Activated naive CD4-positive, alpha-beta T cell treated with anti-CD3 and anti-CD28 coated beads for 36 hours (primary cell): ENCODE measurements at places on chromosomes 4 and X. TPM values are rescaled to one million over a fixed set of nuclear protein-coding genes. Genes with fewer than 3 reads are reported as not detected.

DNA sequence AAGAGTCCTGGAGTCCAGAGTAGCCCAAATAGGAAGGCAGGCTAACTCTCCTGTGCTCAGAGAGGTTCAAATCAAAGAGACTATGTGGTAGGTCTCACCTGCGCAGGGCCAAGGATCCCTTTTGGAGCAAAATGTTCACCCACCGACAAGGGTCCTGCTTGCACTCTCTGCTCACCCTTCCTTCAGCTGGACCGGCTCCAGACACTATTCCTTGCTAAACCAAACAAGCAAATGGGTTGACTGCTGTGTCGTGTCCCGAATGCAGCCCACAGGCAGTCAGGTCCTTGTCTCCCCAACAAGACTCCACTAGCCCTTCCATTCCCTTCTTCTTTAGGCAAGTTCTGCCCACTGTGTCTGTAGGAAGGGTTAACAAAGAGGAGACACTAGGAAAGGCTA, 760 bp downstream of the TRMT2B start:
- H3K27ac ChIP-seq: peak overlapping the region; percentile 95
- peaks cover 21% of the 10 kb centered on the region for H3K4me1 ChIP-seq
- H3K36me3 ChIP-seq: peaks cover 11% of the 10 kb centered on the region
- H3K27me3 ChIP-seq: no peaks in the 10 kb centered on the region
- DNase-seq: no peak

DNA sequence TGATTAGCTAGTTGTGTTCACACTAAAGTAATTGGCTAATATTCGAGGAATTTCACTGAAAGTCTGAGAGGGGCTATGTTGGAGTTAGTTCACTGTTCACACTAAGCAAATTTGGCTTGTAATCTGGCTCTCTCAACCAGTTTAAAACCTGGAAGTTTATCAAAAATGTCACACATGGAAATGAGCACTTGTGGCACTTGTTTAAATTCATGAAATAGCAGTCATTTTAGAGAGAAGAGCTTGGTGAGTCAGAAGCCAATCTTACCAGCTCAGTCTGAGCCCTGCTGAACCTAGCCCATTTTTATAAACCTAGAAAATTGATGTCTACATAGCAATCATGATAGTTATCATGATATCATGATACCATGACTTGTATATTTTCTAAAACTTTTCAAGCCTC, 90.7 kb upstream of the JADE1 start:
- no peaks in the 10 kb centered on the region for H3K4me1 ChIP-seq
- no peaks in the 10 kb centered on the region for H3K36me3 ChIP-seq
- no peaks in the 10 kb centered on the region for H3K27me3 ChIP-seq
- no peak overlapping the region for H3K27ac ChIP-seq

DNA sequence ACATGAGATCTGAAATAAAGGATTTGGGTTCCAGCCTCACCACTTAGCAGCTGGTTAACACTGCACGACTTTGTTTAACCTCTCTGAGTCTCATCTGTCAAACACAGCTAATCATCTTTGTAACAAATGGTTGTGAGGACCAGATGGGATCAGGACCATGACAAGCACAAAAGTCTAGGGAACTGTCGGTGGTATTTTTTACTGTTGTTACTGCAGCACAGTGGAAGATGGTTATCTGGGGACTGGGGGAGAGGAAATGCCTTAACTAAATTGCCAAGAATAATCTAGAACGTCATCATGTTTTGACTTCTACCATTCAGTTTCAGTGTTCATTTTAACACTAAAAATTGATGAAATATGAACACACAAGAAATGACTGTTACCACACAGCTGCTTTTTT, 99.5 kb downstream of the ADGRA3 start:
- H3K27me3 ChIP-seq: no peaks in the 10 kb centered on the region
- H3K27ac ChIP-seq: no peak overlapping the region
- H3K4me1 ChIP-seq: peaks cover 10% of the 10 kb centered on the region
- no peak overlapping the region for H3K4me3 ChIP-seq

DNA sequence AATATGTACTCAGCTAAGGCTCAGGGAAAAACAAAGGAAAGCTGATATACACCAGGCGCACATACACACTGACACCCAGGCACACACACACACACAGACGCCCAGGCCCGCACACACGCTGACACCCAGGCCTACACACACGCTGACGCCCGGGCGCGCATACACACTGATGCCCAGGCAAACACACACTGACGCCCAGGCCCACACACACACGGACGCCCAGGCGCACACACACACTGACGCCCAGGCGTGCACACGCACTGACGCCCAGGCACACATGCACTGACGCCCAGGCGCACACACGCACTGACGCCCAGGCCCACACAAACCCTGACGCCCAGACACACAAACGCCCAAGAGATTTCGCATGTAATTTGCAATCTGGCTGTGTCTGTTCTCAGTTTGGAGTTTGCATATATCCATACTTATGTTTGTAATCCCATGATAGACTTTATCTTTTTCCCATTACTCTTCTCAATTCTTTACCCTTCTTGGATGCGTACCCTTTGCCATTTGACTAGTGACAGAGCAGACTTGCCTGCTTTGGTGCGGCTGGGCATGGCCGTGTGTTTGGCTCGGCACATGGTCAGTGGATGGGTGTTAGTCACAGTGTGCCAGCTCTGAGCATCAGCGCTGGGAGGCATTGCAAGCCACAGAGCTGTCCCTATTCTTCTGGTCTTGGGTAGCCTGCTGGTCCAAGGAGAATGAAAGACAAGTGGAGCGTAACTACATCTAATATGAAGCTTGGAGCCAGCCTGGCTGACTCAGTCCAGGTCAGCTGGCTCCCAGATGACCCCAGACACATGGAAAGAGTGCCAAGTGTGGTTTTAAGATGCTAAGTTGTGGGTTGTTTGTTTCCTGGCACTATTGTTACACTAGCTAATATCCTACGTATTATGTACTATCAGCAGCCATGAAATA, 632.4 kb upstream of the ZFP42 start:
- H3K36me3 ChIP-seq: no peaks in the 10 kb centered on the region
- no peak overlapping the region for H3K4me3 ChIP-seq
- H3K27me3 ChIP-seq: no peaks in the 10 kb centered on the region
- no peaks in the 10 kb centered on the region for H3K4me1 ChIP-seq
- DNase-seq: no peak

GRCh38 chr4:99816545-99817308, at the start of gene DAPP1:
Gene DAPP1, plus strand, starts transcription at chr4:99816827. Its CDS starts 87 bp downstream, at chr4:99816914.
- H3K4me3 ChIP-seq: peak within 1 kb of the TSS; percentile 76
- peak; percentile 87 for DNase-seq
- no peaks in the 10 kb centered on the region for H3K27me3 ChIP-seq
- peaks cover 71% of the 10 kb centered on the region for H3K4me1 ChIP-seq
- peak within 1 kb of the TSS; percentile 94 for H3K27ac ChIP-seq

GRCh38 chr4:17230727-17231126, 281.2 kb downstream of the QDPR start:
- no peak overlapping the region for H3K27ac ChIP-seq
- no peak overlapping the region for H3K4me3 ChIP-seq
- H3K27me3 ChIP-seq: peaks cover 27% of the 10 kb centered on the region
- no peak for DNase-seq

GRCh38 chr4:22502895-22503814, 12.7 kb downstream of the ADGRA3 start:
- peaks cover 33% of the 10 kb centered on the region for H3K4me1 ChIP-seq
- no peak overlapping the region for H3K4me3 ChIP-seq
- no peaks in the 10 kb centered on the region for H3K27me3 ChIP-seq
- peaks cover 5% of the 10 kb centered on the region for H3K36me3 ChIP-seq
- no peak overlapping the region for H3K27ac ChIP-seq
- DNase-seq: no peak

- no peaks in the 10 kb centered on the region for H3K4me1 ChIP-seq
- DNase-seq: no peak
- H3K4me3 ChIP-seq: no peak overlapping the region
- no peaks in the 10 kb centered on the region for H3K36me3 ChIP-seq
Measured at GRCh38 chr4:28176942-28177341, 1316.3 kb downstream of the STIM2 start.

GRCh38 chr4:13881892-13882291, 254.4 kb upstream of the BOD1L1 start:
- DNase-seq: no peak
- no peak overlapping the region for H3K27ac ChIP-seq
- no peaks in the 10 kb centered on the region for H3K27me3 ChIP-seq

The HERC6 gene
- 9.9 TPM for total RNA-seq

DNA sequence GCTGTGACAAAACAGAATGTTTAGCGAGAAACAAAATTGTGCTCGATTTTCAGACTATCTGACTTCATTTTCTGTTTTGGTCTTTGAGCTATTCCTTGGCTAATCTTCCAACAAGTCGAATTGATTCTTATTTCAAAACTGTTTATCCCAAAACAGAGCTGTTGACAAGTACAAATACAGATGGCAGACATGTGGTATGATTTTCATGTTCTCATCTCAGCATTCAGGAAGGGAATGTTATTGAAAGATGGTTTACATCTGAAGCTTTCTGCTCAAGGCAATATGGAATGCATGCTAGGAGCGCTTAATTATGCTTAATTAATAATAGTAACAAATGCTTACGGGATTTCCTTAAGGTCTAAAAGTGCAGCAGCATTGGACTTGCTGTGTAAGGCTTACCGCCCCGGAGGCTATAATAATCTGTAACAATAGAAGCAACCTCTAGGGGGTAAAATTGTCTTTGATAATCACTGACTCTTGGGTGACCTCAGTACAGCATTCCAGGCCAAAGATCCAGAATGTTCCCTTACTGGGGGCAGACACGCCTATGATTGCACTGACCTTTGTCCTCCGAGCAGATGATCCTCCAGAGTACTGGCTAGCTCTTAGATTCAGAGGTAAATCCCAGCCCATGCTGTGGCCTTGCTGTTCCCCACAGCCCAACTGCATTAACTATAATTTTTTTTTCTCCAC, 16.4 kb downstream of the LSM6 start:
- H3K27ac ChIP-seq: no peak overlapping the region
- no peaks in the 10 kb centered on the region for H3K27me3 ChIP-seq
- no peak overlapping the region for H3K4me3 ChIP-seq
- H3K36me3 ChIP-seq: peaks cover 19% of the 10 kb centered on the region
- DNase-seq: no peak

The KCND1 gene
- total RNA-seq: 2.1 TPM

The LRIT3 gene
- total RNA-seq: 0.05 TPM

DNA sequence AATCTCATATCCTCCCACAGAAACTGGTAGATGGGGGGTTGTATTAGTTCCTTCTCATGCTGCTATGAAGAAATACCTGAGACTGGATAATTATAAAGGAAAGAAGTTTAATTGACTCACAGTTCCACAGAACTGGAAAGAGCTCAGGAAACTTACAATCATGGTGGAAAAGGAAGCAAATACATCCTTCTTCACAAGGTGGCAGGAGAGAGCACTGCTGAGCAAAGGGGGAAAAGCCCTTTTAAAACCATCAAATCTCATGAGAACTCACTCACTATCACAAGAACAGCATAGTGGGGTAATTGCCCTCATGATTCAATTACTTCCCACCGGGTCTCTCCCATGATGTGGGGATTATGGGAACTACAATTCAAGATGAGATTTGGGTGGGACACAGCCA, 250.5 kb upstream of the GPRIN3 start:
- no peaks in the 10 kb centered on the region for H3K27me3 ChIP-seq
- H3K36me3 ChIP-seq: no peaks in the 10 kb centered on the region
- DNase-seq: no peak
- peaks cover 3% of the 10 kb centered on the region for H3K4me1 ChIP-seq
- H3K4me3 ChIP-seq: no peak overlapping the region

- H3K4me3 ChIP-seq: no peak overlapping the region
- H3K27ac ChIP-seq: no peak overlapping the region
- H3K27me3 ChIP-seq: no peaks in the 10 kb centered on the region
- no peak for DNase-seq
- no peaks in the 10 kb centered on the region for H3K36me3 ChIP-seq
Measured at GRCh38 chr4:144799486-144799885, 153.5 kb downstream of the HHIP start.

- DNase-seq: no peak
- H3K4me1 ChIP-seq: no peaks in the 10 kb centered on the region
- no peak overlapping the region for H3K4me3 ChIP-seq
- peaks cover 2% of the 10 kb centered on the region for H3K27me3 ChIP-seq
Measured at GRCh38 chr4:13944095-13944511, 316.6 kb upstream of the BOD1L1 start.

- H3K27me3 ChIP-seq: no peaks in the 10 kb centered on the region
- no peaks in the 10 kb centered on the region for H3K36me3 ChIP-seq
- H3K27ac ChIP-seq: no peak overlapping the region
- H3K4me3 ChIP-seq: no peak overlapping the region
- no peaks in the 10 kb centered on the region for H3K4me1 ChIP-seq
Measured at GRCh38 chr4:85895755-85896154, 420.8 kb downstream of the ARHGAP24 start.
